Spinal cord (tissue), 10 donors: ENCODE measurements at places on chromosomes 1 and 21. TPM values are rescaled to one million over a fixed set of nuclear protein-coding genes. Genes with fewer than 3 reads are reported as not detected.

GRCh38 chr1:31381394-31382294 lies 8.8 kb upstream of the FABP3 start:
- no peak for DNase-seq

- no peak for DNase-seq
Measured at GRCh38 chr1:6414443-6414844, 5.3 kb downstream of the HES2 start.

DNA sequence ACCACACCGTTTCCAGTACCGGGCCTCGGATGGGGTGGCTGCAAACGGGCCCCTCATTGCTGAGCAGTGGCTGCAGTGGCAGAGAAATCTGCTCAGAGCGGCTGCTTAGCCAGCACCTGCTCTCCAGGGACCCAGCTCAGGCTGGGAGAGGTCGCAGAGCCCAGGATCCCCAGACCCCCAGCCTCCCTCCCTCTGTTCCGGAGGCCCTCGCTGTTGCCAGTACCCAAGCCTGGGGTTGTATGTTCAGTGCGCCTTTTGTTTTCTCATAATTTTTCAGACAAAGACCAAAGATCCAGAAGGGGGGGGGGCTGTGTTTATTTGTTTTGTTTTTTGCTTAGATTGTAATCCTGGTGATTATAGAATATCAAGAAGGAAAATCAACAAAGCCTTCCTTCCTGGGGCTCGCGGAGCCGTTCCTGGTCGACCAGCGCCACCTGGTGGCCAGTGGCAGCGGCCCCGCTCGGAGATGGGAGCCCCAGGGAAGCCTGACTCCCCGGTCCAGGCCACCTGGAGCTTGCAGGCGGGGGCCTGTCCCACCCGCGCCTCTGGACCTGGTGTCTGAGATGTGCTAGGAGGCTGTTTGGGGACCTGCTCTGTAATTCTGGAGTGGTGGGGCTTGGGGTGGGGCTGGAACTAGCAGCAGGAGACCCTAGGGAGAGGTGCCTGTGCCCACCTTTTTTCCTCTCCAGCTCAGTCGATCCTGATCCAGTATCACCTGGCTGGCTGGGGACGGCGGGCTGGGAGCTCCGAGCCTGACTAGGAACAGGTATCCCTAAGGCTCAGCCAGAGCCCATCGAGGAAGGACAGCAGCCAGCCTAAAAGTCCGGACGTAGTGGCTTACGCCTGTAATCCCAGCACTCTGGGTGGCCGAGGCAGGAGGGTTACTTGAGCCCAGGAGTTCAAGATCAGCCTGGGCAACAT lies 123.9 kb upstream of the VAMP3 start:
- no peak for DNase-seq

DNA sequence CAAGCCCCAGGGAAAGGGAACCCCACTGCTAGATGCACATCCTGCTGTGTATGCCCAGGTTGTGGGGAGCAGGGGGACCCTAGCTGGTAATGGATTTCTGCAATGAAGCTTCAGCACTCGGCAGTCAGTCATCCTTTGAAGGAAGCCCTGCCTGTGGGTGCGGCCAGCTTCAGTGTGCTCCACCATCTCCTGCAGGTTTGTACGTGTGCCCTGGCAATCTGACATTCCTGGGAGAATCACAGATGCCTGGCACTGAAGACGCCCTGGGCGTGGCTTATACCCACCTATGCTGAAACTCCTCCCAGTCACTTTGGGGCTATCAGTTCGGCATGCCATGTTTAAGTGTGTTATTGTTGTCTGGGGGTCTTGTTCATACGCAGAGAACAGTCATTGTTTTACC lies 6.8 kb downstream of the SPRR5 start:
- no peak for DNase-seq

DNA sequence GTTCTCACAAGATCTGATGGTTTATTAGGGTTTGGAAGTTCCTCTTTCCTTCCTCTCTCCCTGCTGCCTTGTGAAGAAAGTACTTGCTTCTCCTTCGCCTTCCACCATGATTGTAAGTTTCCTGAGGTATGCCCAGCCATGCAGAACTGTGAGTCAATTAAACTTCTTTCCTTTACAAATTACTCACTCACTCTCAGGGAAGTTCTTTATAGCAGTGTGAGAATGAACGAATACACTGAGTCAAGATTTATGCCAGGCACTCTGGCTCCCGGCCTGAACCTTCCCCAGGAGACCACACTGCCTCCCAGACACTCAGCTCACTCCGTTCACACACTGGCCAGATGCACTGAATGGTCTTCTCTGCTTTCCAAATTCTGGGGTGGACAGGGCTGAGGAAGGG lies 308.3 kb upstream of the AJAP1 start:
- DNase-seq, result no peak

GRCh38 chr1:179821524-179821923 lies 56.1 kb downstream of the TOR1AIP2 start:
- no peak for DNase-seq

GRCh38 chr1:231383159-231383860 lies 38.8 kb downstream of the EGLN1 start:
- no peak for DNase-seq

GRCh38 chr1:241356187-241356518 lies 852 bp downstream of the RGS7 start:
- peak; percentile 75 for DNase-seq

- DNase-seq, result no peak
Measured at GRCh38 chr1:163444665-163445064, 122.9 kb downstream of the NUF2 start.

GRCh38 chr1:197915862-197916499 lies 1.2 kb upstream of the LHX9 start:
- no peak for DNase-seq

DNA sequence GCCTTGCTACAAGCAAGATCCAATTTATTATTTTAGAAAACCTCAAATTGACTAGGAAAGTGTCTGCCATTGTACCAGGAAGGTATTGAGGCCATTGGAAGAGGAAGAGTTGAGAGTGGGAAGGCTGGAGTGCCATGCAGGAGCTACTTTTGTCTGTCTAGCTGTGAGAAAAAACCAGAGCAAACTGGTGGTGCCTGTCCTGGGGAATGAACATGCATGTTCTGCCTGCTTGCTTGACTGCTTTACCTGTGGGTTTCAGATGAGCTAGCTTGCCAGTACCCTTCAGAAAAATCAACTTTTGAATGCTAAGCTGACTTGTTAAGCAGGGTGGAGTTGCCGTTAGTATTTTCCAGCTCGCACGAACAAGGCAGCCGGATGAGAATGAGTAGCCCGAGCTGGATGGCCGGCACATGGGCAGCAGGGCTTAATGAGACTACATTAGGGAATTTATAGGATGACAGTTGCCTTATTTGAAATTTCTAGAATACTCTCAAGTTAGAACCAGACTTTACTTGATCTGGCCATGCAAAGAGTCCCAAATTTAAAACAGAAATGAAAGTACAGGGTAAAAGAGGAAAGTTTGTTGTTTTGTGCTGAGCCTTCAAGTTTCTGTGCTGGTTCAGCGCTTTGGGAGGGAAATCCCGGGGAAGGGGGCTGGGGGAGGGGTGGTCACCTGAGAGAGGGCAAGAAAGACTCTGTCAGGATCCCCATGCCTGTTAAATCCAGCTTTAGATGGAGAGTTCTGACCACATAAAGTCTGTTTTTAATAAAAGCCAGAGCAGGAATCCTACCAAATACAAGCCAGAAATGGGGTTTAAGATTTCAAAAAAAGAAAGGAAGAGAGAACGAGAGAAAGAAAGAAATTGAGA lies 29.6 kb upstream of the C1orf105 start:
- no peak for DNase-seq

- DNase-seq, result no peak
Measured at GRCh38 chr21:14767192-14767852, 221.2 kb upstream of the SAMSN1 start.

- DNase-seq, result no peak
Measured at GRCh38 chr1:19038096-19038495, 81.6 kb upstream of the IFFO2 start.

DNA sequence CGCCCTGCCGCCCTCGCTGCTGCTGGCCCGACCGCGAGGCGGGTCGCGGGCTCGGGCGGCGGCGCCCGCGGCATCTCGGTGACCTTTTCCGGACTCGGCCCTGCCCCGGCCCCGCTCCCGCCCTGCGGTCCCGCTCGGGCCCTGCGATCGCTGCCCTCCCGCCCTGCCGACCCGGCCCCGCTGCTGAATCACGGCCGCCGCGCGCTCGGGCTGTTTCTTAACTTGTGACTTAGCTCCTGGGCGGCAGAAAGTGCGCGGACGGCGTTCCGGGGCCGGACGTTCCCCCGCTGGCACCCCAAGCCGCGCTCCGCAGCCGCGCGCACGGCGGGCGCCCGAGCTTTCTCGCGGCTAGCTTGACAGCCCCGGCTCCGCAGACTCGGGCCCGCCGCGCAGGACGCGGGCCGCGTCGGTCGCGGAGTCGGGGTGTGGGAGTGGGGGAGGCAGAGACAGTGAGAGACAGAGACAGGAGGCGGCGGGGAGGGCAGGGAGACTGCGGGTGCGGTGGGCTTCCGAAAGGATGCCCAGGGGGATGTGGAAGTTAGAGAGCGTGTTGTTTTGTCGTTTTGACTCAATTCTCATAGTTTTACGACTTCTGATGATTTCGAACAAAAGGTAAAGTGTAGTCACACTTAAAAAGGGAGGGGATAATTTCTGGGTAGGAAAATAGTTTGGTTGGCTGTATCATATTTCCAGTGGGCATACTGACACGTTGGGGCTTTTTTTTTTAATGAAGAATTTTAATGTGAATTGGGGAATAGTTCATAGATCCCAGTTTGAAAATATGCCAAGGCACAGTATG lies 49.8 kb downstream of the PRDM2 start:
- no peak for DNase-seq

Gene CLCNKB
- 1.9 TPM for total RNA-seq

Gene KCNK1
- 12.9 TPM for total RNA-seq

Gene GCSAML
- total RNA-seq, result 0.40 TPM

Gene OR2T29
- total RNA-seq, result not detected

Gene ATAD3C
- 0.72 TPM for total RNA-seq

Gene VAV3
- 12.1 TPM for total RNA-seq

Gene KRTAP19-3
- not detected for total RNA-seq
